ENCODE measurements at places on chromosomes 3 and 15.
A peak's percentile ranks its signal among the peaks of the same experiment; 100 is the strongest.

- H3K27ac ChIP-seq: no peak overlapping the region
- peak; percentile 19 for DNase-seq
- peaks cover 4% of the 10 kb centered on the region for H3K27me3 ChIP-seq
Observed at GRCh38 chr3:38916706-38917105, 100.7 kb upstream of the SCN10A start.

DNA sequence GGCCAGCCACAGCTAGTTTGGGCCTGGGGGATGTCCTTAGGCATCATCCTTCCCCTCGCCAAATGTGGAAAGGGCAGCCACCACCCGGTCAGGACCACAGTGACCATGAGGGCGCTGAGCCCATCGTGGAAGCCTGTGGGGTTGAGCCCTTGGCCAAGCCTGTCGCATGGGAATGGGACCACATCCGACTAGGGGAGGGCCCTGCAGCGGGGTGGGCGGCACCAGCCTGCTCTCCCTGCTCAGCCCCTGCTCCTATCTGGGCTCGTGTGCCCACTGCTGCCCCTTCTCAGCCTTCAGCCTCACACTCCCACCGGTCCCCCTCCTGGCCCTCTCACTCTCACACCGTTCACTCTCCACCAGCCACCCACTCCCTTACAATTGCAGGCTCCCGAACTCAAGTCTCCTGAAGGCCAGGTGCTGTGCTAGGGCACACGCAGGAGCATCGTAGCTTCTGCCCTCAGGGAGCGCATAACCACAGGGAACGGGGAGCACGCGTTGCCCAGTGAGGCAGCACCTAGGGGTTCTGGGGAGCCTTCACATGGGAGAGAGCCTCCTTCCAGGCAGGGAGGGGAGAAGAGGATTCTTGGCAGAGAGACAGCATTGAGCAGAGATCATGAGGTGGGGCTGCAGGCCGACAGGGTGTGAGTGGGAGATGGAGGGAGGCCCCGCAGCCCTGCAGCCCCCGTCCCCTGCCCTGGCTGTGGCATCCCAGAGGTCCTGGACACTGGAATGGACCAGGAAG, 26.1 kb downstream of the LOXL1 start:
- H3K4me1 ChIP-seq: peaks cover 23% of the 10 kb centered on the region
- DNase-seq: no peak
- no peaks in the 10 kb centered on the region for H3K27me3 ChIP-seq
- H3K36me3 ChIP-seq: peaks cover 43% of the 10 kb centered on the region
- H3K27ac ChIP-seq: no peak overlapping the region

DNA sequence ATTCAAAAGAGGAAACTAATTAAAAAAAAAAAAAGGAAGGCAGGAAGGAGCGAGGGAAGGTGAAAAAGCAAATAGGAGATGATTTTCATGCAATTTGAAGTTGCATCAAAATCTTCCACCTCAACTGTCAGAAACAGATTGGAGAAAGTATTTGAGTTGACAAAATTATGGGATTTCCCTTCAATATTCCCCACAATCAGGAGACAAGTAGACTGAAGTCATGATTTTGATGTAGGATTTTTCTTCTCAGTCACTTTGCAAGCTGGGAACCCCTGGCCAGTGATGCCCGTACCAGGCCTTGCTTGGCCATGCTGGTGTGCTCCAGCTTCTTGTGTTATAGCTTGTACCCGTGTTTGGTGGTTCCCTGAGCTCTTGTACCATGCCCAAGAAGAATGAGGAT, 854.5 kb upstream of the CFAP20DC start:
- no peaks in the 10 kb centered on the region for H3K36me3 ChIP-seq
- H3K27ac ChIP-seq: no peak overlapping the region
- H3K4me3 ChIP-seq: no peak overlapping the region
- H3K27me3 ChIP-seq: no peaks in the 10 kb centered on the region

DNA sequence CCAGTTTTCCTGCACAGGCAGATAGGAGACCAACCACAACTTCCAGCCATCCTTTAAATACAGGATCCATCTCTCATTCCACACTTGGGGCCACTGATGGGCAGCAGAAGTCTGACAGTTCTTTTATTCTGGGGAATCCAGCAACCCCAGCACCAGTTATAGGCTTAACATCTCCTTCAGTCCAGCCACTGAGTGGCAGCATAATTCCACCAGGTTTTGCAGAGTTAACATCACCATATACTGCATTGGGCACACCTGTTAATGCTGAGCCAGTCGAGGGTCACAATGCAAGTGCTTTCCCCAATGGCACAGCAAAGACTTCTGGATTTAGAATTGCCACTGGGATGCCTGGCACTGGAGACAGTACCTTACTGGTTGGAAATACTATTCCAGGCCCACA, 2.9 kb downstream of the NPAP1 start:
- H3K36me3 ChIP-seq: no peaks in the 10 kb centered on the region
- H3K27me3 ChIP-seq: no peaks in the 10 kb centered on the region
- H3K27ac ChIP-seq: no peak overlapping the region
- no peak for DNase-seq

GRCh38 chr15:74429781-74430400, 3.9 kb downstream of the SEMA7A start:
- H3K36me3 ChIP-seq: no peaks in the 10 kb centered on the region
- H3K4me3 ChIP-seq: no peak overlapping the region
- no peak for DNase-seq
- no peaks in the 10 kb centered on the region for H3K27me3 ChIP-seq
- H3K4me1 ChIP-seq: peaks cover 20% of the 10 kb centered on the region

GRCh38 chr3:167808910-167809309, 73.4 kb downstream of the SERPINI1 start:
- H3K27me3 ChIP-seq: no peaks in the 10 kb centered on the region
- no peak overlapping the region for H3K27ac ChIP-seq
- H3K4me3 ChIP-seq: no peak overlapping the region
- peaks cover 2% of the 10 kb centered on the region for H3K4me1 ChIP-seq
- H3K36me3 ChIP-seq: no peaks in the 10 kb centered on the region

- H3K27ac ChIP-seq: peak overlapping the region; percentile 96
- peaks cover 15% of the 10 kb centered on the region for H3K4me1 ChIP-seq
- peak; percentile 58 for DNase-seq
- peak overlapping the region; percentile 74 for H3K4me3 ChIP-seq
- H3K36me3 ChIP-seq: no peaks in the 10 kb centered on the region
Observed at GRCh38 chr15:67840749-67841512, 1.1 kb upstream of the RNU6-1 start.

GRCh38 chr15:97036301-97036700, 705.8 kb downstream of the NR2F2 start:
- H3K36me3 ChIP-seq: no peaks in the 10 kb centered on the region
- DNase-seq: no peak
- no peaks in the 10 kb centered on the region for H3K4me1 ChIP-seq

- peaks cover 13% of the 10 kb centered on the region for H3K36me3 ChIP-seq
- H3K4me3 ChIP-seq: no peak overlapping the region
- peak overlapping the region; percentile 1 for H3K27ac ChIP-seq
Observed at GRCh38 chr3:48502728-48503168, 1.2 kb downstream of the SHISA5 start.

DNA sequence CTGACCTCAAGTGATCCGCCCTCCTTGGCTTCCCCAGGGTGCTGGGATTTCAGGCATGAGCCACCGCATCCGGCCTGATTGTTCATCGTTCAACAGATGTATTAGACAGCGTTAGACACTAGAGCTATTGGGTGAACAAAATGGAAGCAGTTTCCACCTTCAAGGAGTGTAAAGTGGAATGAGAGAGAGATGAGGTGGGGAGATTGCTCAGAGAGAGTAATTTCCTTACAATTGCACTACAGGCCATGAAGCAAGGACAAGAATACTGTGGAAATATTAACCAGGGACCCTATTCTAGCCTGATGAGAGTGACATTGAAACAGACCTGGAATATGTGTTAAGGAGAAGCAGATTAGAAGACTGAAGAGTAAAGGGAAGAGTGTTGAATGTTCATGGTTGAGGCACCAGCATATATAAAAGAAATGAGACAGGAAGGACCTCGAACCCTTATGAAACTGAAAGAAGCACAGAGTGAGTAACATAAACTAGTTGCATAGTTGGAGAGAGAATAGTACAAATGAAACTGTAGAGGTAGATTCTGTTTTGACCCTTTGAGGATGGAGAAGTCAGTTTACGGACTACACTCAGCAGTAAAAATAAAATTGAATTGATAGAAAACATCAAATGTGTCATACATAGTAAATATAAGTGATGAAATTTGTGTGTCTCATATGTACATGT, 7.2 kb downstream of the RTF1 start:
- no peak overlapping the region for H3K4me3 ChIP-seq
- H3K4me1 ChIP-seq: 0 out of 2 replicates have a peak, but pooled peaks cover 3% of the 10 kb centered on the region
- H3K27ac ChIP-seq: no peak overlapping the region
- no peaks in the 10 kb centered on the region for H3K27me3 ChIP-seq

DNA sequence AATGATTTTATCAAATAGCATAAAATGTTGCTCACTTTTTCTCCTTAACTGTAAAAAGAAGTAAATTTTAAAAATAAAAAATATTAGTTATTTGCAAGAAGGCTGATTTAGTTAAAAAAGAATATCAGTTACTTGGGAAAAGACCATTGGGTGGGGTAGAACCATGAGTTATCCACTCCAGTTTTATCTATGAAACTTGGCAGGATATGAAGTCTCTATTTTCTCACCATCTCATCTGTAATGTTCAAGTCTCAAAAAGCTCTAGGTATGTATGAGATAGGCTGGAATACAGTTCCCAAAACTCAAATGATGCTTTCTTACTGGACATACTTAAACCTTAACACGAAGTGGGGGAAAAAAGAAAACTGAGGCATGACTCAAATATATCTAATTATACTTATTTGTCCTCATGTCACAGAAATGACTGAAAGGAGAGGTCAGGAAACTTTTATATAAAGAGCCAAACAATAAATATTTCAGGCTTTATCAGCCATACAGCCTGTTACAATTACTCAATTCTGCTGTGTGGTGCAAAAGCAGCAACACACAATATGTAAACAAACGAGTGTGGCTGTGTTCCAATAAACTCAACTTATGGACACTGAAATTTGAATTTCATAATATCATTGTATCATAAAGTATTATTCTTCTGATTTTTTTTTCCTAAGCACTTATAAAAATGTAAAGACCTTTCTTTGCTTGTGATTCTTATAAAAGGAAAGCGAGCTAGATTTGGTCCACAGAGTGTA, 131.8 kb downstream of the TBL1XR1 start:
- H3K4me3 ChIP-seq: no peak overlapping the region
- H3K36me3 ChIP-seq: peaks cover 1% of the 10 kb centered on the region
- no peaks in the 10 kb centered on the region for H3K27me3 ChIP-seq
- H3K27ac ChIP-seq: no peak overlapping the region
- DNase-seq: no peak
- peaks cover 8% of the 10 kb centered on the region for H3K4me1 ChIP-seq

- no peak overlapping the region for H3K4me3 ChIP-seq
- no peaks in the 10 kb centered on the region for H3K4me1 ChIP-seq
- DNase-seq: peak; percentile 25
- H3K27ac ChIP-seq: no peak overlapping the region
- H3K27me3 ChIP-seq: no peaks in the 10 kb centered on the region
Observed at GRCh38 chr3:70308760-70309159, 3.7 kb downstream of the MDFIC2 start.

- H3K4me1 ChIP-seq: peaks cover 9% of the 10 kb centered on the region
- no peak overlapping the region for H3K4me3 ChIP-seq
- no peak overlapping the region for H3K27ac ChIP-seq
- DNase-seq: no peak
- H3K27me3 ChIP-seq: no peaks in the 10 kb centered on the region
Observed at GRCh38 chr3:43317461-43318316, 31.3 kb downstream of the SNRK start.

DNA sequence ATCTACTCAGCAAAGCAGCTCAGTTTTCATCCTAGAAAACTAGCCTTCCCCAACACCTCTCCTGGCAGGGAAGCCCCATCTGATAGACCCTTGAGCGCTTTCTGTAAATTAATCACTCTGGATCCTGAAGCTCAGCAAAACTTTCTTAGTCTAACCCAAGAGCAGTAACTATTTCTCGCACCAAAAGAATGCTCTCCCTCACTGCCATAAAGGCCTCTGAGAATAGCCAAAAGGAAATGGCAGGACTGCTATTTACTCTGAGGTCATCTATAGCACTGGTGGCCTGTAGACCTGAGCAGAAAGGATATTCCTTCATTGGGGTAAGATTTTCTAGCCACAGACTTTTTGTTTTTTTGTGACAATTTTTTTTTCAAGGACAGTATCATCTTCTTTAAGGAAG, 345.8 kb upstream of the ADAMTS9 start:
- H3K27ac ChIP-seq: no peak overlapping the region
- no peaks in the 10 kb centered on the region for H3K36me3 ChIP-seq
- DNase-seq: no peak

DNA sequence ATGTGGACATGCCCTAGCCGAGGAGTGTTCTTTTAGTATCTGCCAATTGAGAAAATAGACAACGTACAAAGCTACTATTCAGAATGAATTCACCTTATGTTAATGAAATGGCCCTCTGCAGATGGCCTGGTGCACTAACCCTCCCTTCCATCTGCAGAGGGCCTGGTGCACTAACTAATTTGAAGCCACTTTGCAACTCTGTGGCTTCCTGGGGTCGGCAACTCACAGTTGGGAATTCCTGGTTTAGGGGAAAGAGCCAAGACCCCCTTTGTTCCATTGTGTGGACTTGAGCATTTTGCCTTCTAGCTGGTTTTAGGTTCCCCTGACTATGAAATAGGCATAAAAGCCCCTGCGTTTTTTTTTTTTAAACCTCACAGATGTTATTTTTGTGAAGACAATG, 204.3 kb upstream of the UBE3A start:
- no peak overlapping the region for H3K4me3 ChIP-seq
- H3K36me3 ChIP-seq: no peaks in the 10 kb centered on the region
- H3K4me1 ChIP-seq: peaks cover 3% of the 10 kb centered on the region
- H3K27ac ChIP-seq: no peak overlapping the region
- DNase-seq: no peak
- no peaks in the 10 kb centered on the region for H3K27me3 ChIP-seq

DNA sequence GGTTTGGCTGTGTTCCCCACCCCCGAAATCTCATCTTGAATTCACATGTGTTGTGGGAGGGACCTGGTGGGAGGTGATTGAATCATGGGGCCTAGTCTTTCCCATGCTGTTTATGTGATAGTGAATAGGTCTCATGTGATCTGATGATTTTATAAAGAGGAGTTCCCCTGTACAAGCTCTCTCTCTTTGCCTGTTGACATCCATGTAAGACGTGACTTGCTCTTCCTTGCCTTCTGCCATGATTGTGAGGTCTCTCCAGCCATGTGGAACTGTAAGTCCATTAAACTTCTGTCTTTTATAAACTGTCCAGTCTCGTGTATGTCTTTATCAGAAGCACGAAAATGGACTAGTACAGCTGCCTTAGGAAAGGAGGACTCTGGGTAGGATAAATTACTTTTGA, 976.7 kb downstream of the MCTP2 start:
- H3K4me3 ChIP-seq: no peak overlapping the region
- H3K36me3 ChIP-seq: no peaks in the 10 kb centered on the region
- DNase-seq: no peak
- no peaks in the 10 kb centered on the region for H3K4me1 ChIP-seq
- H3K27me3 ChIP-seq: no peaks in the 10 kb centered on the region

DNA sequence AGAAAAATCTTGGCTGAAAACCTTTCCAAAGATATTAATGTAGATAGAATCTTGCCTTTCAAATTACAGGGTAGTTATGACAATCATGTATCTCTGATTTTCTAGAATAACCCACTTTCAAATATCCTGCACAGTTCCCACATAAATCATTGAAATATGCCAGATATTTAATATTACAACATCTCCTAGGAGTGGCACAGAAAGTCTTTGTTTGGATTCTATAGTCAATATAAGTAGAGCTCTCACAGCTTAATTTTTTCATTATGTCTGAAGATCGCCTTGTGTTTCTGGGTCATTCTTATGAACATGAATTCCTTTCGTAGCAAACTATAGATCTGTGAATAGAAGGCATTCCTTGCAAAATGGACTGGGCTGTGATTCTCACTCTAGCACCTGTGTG, 5.0 kb downstream of the RARB start:
- H3K27me3 ChIP-seq: peaks cover 15% of the 10 kb centered on the region
- no peak overlapping the region for H3K4me3 ChIP-seq
- no peak for DNase-seq
- H3K27ac ChIP-seq: no peak overlapping the region
